Ascending aorta (tissue), 2 donors: ENCODE measurements at places on chromosomes 1 and 21. TPM values are rescaled to one million over a fixed set of nuclear protein-coding genes. Genes with fewer than 3 reads are reported as not detected.

Gene HES4
- 285 TPM for total RNA-seq

Gene SERPINC1
- total RNA-seq: 3.7 TPM

Gene ADAMTSL4
- 85.3 TPM for total RNA-seq

Gene LORICRIN
- not detected for total RNA-seq

Gene SYTL1
- total RNA-seq: 0.21 TPM

Gene CLEC20A
- not detected for total RNA-seq

Gene PLA2G2C
- not detected for total RNA-seq

Gene VHLL
- not detected for total RNA-seq

Gene AMPD1
- total RNA-seq: not detected

Gene FAM163A
- total RNA-seq: not detected

Gene CD1B
- not detected for total RNA-seq

Gene UBE2U
- not detected for total RNA-seq

Gene MYBPH
- total RNA-seq: not detected

Gene ZNF593OS
- total RNA-seq: not detected

Gene HRNR
- not detected for total RNA-seq

Gene LRRC8B
- total RNA-seq: 4.2 TPM

Gene PAPPA2
- 2.9 TPM for total RNA-seq

Gene RGSL1
- not detected for total RNA-seq

Gene DIO1
- total RNA-seq: not detected

Gene NGF
- 2.1 TPM for total RNA-seq

Gene ITPKB
- total RNA-seq: 27.5 TPM

Gene TNFRSF4
- 4.8 TPM for total RNA-seq

Gene F3
- 32.5 TPM for total RNA-seq

Gene NHLH1
- total RNA-seq: not detected

Gene TRIM46
- total RNA-seq: not detected

Gene MANEAL
- total RNA-seq: 0.43 TPM

Gene KLHDC7A
- not detected for total RNA-seq

Gene MAP1LC3C
- total RNA-seq: not detected

Gene C21orf58
- total RNA-seq: 3.2 TPM

Gene RAB7B
- total RNA-seq: not detected

Gene KAZN
- 58.5 TPM for total RNA-seq

Gene MTARC2
- total RNA-seq: 23.7 TPM

Gene CCDC185
- total RNA-seq: not detected

Gene AGMAT
- 1.1 TPM for total RNA-seq

Gene RIMKLA
- total RNA-seq: 2.7 TPM

Gene KCNE1
- total RNA-seq: 5.7 TPM

Gene TMCC2
- 5.2 TPM for total RNA-seq

Gene KCNE2
- not detected for total RNA-seq

Gene SLAMF9
- total RNA-seq: not detected

Gene MATN1
- 0.85 TPM for total RNA-seq

Gene DMBX1
- not detected for total RNA-seq

Gene PGLYRP3
- total RNA-seq: not detected

Gene DOP1B
- 4.5 TPM for total RNA-seq

Gene LYPD8
- total RNA-seq: not detected

Gene SLC2A5
- 13.9 TPM for total RNA-seq

Gene CFHR2
- not detected for total RNA-seq

Gene RBM11
- total RNA-seq: not detected

Gene DNASE2B
- total RNA-seq: not detected

Gene C1orf226
- 0.85 TPM for total RNA-seq

Gene NTMT2
- not detected for total RNA-seq

Gene AKNAD1
- total RNA-seq: not detected

Gene TSPAN2
- total RNA-seq: 10.9 TPM

Gene AHCYL1
- 49.1 TPM for total RNA-seq

Gene WNT9A
- 0.96 TPM for total RNA-seq

Gene GNPAT
- total RNA-seq: 34.8 TPM
